ENCODE measurements at places on chromosomes 5 and 9. TPM values are rescaled to one million over a fixed set of nuclear protein-coding genes. Genes with fewer than 3 reads are reported as not detected.

The ITGA2 gene
- 58.2 TPM for polyA plus RNA-seq

The C9orf152 gene
- polyA plus RNA-seq: not detected

The LCN9 gene
- not detected for polyA plus RNA-seq

The MEIKIN gene
- not detected for polyA plus RNA-seq

The PCDHGA12 gene
- 4.3 TPM for polyA plus RNA-seq

The CARD6 gene
- 3.2 TPM for polyA plus RNA-seq

- DNase-seq: peak; percentile 90
These were observed 170.5 kb downstream of the ARHGEF28 start for GRCh38 chr5:73796164-73797131.

DNA sequence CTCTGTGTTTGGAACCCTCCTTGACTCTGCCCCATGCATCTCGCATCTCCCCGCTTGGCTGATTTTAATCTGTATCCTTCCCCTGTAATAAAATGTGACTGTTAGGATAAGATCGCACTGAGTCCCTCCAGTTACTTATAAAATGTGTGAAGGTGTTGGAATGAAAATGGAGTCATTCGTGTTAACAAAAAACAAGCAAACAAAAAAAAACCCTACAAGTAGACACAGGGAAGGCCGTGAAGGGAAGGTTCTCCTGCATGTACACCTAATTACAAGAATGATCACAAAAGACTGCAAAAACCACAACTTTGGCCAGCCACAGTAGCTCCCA, 14.2 kb upstream of the VDAC1 start:
- no peak for DNase-seq

DNA sequence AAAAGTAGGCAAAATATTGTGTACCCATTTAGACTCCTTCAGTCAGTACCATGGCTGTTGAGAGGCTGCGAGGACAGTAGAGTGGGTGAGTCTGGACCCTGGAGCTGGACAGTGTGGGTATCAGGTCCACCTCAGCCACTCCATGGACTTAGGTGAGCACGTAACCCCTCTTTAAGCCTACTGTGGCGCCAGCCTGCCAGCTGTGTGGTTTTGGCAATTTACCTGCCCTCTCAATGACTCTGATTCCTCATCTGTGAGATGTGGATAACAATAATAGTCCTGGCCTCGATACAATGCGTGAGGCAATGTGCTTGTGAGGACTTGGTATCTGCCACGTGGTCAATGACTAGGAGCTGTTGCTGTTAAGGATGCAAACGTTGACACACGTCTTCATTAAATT, 17.9 kb downstream of the SLC1A3 start:
- DNase-seq: no peak

- DNase-seq: no peak
These were observed 35.5 kb upstream of the CDKN2B start for GRCh38 chr9:22044583-22044982.

DNA sequence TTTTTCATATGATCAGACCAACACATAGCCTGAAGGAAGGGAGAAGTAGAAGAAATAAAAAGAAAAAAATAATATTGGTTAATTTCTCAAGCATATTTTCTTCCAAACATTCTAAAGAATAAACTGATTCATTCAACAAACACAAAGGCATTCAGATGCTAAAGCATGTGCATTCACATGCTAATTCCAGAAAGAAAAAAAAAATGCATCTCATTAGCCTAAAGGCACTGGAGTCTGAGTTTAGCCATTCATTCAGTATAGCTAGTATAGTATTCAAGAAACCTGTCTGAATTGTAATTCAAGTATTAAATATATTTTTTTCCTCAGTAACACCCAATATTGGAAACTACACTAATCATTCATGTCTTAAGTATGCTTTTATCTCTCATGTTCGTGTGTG, 61.0 kb upstream of the FER start:
- DNase-seq: no peak

DNA sequence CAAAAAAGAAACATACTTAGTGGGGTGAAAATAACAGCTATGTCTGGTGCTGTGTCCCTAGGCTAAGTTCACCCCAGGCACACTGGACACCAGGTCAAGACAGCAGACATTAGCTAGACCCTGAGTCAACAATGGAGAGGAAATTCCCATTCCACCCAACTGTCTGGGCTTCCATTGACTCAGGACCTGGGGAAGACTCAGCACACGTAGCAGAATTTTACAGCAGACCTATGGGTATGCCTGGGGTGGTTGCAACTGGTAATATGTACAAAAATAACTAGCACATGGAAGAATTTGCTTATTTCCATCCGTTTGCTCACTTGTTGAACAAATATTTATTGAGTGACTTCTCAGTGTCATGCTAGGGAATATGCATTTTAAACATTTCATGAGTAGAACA, 117.0 kb downstream of the GAS1 start:
- DNase-seq: no peak

DNA sequence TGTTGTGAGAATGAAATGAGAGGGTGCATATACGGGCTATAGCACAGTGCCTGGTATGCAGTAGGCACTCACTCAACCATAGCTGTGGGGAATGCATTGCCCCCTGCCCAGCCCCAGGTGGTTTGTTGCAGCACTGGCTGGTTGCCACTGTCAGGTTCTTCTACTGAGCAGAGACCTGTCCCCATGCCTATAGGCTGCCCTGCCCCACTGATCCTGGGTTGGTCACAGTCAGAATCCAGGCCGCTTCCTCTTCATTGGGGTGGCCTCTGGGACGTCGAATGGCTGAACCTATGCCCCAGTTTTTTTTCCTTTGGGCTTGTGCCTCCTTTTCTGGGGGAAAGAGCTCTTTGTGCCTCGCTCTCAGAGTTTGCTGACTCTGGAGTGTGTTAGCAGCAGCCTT, 74.6 kb downstream of the RGS3 start:
- no peak for DNase-seq

DNA sequence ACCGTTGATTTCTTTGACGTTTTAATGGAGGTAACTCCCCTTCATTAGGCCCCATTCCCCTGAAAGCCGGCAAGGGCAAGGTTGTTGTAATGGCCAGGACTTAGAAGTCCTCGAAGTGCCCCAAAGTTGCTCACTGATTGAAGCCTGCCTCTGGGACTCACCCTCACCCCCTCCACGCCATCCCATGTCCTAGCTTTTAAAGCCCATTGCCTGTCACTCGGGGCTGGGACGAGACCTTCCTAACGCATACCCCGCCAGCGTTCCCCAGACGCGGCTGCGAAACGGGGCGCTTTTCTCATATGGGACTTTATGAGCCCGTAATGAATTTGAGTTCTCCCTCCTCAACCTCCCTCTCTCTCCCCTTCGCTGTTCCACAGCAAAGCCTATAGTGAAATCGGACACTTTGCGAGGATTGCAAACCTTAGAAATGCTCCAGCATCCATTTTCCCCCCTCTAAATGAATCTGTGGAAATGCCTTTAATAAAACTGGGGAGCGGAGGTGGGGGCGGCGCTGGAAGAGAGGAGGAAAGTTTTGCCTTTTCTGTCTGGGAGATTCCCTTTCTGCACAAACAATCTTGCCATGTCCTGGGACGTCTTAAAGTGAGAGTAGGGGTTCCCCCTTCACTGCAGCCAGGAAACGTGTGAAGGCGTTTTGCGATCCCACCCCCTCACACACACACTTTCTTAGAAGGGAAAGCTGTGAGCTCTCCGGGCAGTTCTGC, 1.5 kb downstream of the PAPPA start:
- DNase-seq: no peak

- DNase-seq: no peak
These were observed 14.3 kb downstream of the ATG10 start for GRCh38 chr5:81986126-81986525.

All from AG04450 (cell line).